ENCODE measurements at places on chromosomes 2 and 18.

DNA sequence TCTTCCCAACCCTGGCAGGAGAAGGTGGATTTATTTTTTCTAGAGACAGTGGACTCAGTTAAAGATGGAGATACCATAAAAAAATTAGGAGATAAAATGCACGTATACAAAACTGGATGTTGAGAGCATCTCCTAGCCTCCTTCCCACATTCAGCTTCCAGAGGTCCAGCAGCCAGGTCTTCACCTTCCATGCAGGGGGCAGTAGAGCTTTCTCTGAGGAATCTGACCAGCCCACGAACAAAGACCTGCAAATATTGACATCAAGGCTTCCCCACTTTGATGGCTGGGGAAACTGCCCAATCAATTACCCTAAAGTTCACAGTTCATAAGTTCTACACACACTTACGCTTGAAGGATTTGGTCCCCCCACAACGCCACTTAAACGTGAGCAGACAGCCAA is 24.5 kb downstream of the AQP4 start:
- DNase-seq, result no peak

DNA sequence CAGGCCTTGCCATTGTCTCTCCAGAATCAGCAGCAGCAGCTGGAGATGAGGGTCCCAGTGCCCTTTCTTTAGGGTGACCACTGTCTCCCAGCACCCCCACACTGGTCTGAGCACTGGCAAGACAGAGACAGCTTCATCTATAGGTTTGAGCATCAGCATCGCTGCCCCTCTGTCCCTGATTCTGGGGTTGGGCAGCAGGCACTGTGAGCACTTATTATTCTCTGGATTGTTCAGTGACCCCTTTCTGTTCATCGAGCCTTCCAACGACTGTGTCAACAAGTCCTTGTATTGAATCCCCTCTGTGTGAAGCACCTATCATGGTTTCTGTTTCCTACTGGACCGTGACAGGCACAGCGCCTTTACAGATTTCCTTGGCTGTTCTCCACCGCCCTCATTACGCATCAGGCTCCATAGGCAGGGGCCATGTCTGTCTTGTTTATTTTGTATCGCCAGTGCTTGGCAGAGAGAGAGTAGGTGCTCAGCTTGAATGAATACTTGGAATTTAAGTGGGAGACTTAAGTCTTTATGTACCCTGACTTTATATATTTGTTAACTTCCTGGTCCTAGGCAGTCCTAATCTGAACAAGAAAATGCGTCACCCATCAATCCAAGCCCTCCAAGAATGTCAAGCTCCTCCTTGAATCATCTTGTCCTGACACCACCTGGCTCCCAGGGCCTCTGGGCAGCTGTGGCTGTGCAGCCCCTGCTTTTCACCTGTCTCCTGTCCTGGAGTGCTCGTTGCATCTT is 11.4 kb downstream of the MALL start:
- DNase-seq, result no peak

GRCh38 chr2:234444242-234444730 is 52.6 kb downstream of the ARL4C start:
- DNase-seq, result no peak

- peak; percentile 95 for DNase-seq
Observed at GRCh38 chr18:50819728-50820378, at the start of gene MRO. Gene MRO, minus strand, starts transcription at chr18:50820016. Its CDS starts 10,616 bp downstream, at chr18:50809400.

DNA sequence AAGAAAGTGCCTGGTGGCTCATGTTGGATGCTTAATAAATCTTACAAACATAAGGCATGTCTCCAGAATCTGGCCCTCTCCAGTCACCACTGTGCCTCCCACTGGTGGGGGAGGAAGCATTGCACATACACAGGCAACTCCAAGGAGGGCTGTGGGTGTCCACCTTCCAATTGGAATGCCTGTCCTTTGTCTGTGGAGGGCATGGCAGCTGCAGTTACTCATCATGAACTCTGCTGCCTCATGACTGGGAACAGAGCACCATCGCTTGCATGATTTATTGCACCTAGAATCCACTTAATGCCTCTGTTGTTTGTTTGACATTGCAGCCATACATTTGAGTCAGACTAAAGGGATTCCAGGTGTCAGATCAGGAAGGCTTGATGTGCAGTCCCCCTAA is 278.9 kb downstream of the PRKCE start:
- no peak for DNase-seq

DNA sequence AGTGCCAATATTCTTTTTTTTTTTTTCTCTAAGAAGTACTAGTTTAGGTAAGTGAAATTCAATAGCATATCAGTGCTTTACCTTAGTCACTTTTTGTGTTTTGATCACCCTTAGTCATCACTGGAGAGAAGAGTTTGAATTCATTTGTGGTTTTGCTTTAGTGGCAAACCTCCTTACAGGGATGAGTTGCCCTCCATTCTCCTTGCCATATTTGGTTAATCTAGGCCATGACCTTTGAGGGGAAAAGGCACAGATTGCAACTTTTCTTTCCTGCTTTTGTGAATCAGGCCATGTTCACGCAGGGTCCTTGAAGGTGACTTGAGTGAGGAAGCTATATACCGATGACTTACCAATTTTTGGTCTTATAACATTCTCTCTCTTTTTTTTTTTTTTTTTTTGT is 34.4 kb downstream of the PLEKHA3 start:
- DNase-seq, result no peak

DNA sequence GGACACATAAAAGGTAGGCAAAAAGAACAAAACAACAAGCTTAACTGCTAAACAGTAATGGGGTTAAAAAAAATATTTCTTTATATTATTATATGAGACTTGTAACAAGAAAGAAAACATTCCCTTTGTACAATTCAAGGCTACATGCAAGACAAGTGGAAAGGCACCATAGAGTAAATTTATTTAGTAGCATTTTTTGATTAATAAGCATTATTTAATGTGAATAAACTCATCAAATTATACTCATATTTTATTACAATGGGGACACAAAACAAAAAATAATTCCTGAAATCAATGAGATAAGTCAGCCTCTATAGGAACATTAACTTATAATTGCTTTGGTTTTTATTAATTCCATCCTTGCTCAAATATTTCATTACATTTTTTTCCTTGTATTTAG is 809.2 kb downstream of the ERBB4 start:
- DNase-seq, result no peak

- no peak for DNase-seq
Observed at GRCh38 chr2:234967201-234967869, 15.5 kb downstream of the SH3BP4 start.

DNA sequence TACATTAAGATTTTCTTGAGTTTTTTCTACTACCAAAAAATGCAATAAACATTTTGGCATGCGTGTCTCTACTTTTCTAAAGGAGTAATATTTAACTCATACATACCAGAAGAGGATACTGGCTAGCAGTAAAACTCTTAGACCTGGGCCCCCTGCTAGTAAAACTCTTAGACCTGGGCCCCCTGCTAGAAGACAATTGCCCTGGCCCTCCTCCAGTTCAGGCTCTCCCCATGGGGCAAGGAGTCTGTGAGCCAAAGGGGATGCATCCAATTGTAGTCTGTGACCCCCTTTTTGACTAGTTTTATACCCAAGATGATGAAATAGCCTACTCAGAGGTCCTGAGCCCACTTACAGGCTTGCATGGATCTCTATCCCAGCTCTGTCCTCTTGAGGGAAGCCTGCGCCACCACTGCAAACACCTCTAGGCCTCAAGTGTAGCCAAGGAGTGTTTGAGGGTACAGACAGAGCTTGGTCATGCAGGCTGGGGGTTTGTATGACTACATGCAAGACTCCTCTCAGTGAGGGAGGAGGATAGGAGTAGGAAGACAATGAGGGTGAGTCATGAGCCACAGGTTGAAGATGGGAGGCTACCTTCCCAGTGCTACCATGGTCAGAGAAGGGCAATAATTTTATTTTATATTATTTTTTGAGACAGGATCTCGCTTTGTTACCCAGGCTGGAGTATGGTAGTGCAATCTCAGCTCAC is 45.2 kb upstream of the PGAP1 start:
- DNase-seq, result no peak

DNA sequence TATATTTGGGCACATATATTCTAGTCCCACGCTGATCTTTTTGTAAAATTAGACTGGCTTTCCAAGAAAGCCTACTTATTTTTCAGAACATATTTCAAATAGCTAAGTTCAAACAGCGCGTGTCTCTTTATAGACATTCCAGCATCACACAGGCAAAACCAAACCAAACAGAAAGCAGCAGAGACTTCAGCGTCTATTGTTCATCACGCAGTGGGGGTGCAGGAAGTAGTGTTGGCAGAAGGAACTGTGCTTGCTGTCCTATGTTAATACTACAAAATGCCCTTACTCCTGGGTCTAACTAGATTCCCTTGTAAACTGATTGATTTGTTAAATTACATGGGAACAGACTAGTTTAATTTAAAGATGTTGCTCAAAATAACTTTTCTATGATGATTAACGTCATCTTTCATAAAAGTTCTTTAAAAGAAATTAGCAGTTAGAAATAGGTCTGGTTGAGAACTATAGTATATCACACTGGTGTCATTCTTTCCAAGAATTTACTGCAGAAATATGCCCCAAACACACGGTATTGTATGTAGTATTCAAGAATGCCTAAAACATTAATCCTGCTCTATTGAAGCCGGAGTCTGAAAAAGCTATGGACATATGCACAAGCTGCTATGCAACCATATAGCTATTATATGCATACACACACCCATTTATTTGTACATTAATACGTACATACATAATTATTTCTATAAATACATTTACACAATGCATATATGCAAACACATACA is 436.3 kb downstream of the CBLN2 start:
- DNase-seq, result peak; percentile 68

DNA sequence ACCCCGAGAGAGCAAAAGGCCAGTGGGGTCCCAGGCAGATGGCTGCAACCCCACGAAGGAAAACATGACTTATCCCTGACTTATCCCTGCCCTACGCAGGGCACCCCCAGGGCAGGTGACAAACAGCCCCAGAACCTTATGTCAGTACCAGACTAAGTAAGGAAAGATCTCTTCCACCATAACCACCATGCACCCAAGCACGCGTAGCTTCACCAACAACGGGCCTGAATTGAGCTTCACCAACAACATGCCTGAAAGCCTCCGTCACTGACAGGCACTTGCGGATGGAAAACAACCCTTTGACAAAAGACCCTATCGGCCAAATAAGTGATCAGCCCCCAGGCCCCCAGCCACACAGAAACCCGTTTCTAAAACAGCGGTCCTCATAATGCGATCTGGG is 34.1 kb downstream of the HDAC4 start:
- no peak for DNase-seq

DNA sequence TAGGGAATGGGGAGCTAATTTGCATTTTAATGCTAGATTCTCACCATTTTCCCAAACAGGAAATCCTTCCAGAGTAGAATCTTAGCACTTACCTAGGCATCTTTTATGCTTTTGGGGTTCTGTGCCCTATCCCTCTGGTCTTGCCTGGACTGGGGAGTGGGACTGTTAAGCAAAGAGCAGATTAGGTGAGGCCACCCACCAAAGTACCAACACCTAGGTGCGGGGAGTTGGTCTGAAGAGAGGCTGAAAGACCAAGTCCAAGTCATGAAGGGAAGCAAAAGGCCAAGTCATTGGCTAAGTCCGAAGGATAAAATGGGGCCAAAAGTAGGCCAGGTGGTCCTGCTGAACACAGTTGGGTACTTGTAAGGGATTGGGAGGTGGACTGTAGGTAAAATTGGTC is 86.7 kb downstream of the FAM168B start:
- no peak for DNase-seq

DNA sequence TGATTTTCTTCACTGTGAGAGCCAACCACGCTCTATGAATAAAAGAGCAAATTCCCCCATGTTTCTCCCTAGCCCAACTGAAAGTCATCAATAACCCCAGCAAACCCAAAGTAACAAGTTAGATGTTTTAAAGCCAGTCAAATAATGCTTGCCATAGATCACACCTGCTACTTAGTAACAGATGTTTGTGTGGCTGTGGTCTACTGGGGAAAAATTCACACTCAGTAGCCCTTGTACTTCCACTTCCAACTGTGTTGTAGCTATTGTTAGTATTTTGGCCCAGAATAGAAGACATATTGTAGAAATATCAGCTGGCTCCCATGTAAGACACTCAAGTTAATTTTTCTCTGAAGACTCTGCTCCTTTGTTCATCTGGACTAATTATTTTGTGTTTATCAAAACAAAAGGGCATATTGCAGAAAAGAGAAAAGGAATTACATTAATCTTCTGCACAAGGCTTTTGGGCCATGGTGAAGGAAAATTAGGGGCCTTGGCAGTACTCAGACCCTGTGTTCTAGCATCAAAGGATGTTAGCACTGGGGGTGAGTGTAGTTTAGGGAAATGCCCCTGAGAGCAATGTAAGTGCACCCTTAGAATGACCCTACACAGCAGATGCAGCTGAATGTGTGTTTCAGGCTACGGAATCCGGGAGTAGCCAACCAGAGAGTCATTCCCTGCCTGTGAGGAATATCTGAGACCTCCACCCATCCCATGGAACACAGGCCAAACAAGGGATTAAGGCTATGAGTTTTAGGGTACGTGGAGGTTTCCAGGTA is 521.9 kb downstream of the EPHA4 start:
- DNase-seq, result no peak

GRCh38 chr2:129923265-129924091 is 56.0 kb upstream of the RAB6C start:
- peak; percentile 77 for DNase-seq

GRCh38 chr2:79906139-79906890 is 393.5 kb downstream of the CTNNA2 start:
- DNase-seq, result no peak

- no peak for DNase-seq
Observed at GRCh38 chr18:79453816-79454735, 58.3 kb downstream of the NFATC1 start.

DNA sequence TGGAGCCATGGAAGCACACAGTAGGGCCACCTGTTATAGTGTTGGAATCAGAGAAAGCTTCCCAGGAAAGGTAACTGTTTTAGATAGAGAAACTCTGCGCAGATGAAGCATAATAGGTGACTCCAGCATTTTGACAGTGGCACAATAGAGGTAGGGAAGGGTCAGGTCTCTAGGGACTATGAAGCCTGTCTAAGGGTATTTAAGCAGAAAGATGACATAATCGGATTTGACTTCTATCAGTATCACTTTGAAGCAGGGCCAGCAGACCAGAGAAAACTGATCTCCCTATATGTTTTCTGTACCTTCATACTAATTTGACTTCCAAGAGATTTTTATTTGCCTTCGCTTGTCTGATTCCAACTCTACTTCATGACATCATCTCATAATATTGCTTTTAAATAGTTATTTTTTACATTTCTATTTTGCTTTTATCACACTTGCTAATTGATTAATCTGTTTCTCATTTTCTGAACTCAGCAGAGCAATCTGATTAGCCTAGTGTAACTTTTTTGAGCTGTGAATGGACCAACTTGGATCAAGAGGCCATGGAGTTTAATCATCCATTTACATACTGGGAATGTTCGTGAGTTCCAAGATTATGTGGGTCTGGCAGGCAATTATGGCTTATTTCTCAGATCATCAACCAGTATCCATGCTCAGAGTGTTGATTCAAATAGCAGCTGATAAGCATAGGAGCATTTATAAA is 8.4 kb upstream of the HIBCH start:
- DNase-seq, result no peak

DNA sequence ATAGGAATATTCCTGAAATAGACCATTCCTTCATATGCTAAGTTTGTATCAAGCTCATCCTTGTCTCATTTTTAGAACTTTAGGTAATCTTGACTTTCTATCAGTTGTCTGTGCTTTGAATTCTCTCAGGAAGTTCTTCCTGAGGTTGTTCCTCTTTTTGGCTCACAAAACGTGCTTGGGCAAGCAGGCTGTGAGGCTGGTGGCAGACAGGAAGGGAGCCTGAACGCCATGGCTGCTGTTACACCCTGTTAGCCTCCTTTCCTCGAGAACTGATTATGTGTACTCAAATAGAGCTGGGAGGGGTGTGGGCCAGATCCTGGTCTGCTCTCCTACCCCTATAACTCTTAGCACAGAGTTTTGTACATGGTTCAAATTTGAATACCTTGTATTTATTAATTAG is 136.4 kb upstream of the CELF4 start:
- no peak for DNase-seq

All from brain (organoid and tissue), 16 donors.